ENCODE measurements at places on chromosomes 1 and 21. TPM values are rescaled to one million over a fixed set of nuclear protein-coding genes. Genes with fewer than 3 reads are reported as not detected.

- no peaks in the 10 kb centered on the region for H3K4me1 ChIP-seq
- DNase-seq, result no peak
- no peak overlapping the region for H3K4me3 ChIP-seq
Observed at GRCh38 chr1:193438771-193439170, 252.4 kb upstream of the B3GALT2 start.

DNA sequence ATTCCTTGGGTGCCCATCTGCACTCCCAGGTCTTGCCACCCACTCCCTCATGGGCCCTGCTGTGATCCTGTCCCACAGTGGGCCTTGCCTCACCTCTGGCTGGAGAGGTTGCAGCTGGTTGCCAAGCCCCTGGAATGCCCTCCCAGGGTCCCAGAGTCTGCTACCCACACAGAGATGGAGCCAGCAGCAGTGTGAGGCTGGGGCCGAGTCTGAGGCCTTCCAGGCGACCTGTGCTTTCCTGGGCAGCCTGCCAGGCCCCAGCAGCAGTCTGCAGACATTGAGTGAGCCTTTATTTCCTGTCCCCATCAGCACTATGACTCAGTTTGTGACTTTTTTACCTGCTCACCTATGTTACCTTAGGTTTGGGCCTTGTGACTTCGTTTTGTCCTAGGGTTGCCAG is 25.0 kb upstream of the TSPAN2 start:
- H3K27me3 ChIP-seq, result no peaks in the 10 kb centered on the region
- no peaks in the 10 kb centered on the region for H3K36me3 ChIP-seq
- no peaks in the 10 kb centered on the region for H3K4me1 ChIP-seq
- no peak for DNase-seq
- H3K27ac ChIP-seq, result no peak overlapping the region
- H3K4me3 ChIP-seq, result no peak overlapping the region

- no peak overlapping the region for H3K4me3 ChIP-seq
- DNase-seq, result no peak
- no peaks in the 10 kb centered on the region for H3K4me1 ChIP-seq
- no peak overlapping the region for H3K27ac ChIP-seq
- H3K27me3 ChIP-seq, result no peaks in the 10 kb centered on the region
Observed at GRCh38 chr21:15197696-15198095, 132.9 kb upstream of the NRIP1 start.

DNA sequence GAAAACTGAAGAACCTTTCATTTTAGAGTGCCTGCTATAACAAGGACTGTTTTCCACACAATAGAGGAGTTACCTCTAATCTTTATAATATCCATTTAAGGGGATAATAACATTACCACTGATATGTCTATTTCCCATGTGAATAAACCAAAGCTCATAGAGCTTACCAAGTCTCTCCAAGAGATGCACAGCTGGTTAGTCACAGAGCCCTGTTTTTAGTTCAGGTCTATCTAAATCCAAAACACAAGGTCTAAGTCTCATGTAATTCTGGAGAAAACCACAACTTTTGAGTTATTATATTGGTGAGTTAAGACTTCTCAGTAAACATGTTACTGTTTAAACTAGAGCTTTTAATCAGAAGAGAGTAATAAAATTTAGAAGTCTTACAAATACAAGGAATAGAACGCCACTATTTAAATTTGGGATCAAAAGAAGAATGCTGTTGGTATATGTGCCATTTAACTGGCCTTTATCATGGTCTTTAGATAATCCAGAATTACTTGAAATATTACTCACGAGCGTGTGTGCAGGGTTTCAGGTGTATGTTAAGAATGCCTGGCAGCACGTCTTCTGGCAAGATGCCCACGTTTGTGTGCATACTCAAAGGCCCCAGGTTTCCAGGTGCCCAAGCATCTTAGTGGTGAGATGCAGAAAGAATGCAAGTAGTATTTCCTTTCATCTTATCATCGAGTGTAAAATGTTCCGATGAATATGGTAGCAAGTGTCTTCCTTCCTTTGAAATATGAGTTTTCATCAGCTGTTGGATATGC is 190.6 kb downstream of the FMN2 start:
- H3K27ac ChIP-seq, result no peak overlapping the region
- peaks cover 8% of the 10 kb centered on the region for H3K4me1 ChIP-seq
- DNase-seq, result peak; percentile 60

GRCh38 chr1:11787251-11787803 is 18.4 kb downstream of the MTHFR start:
- no peak overlapping the region for H3K4me3 ChIP-seq
- H3K4me1 ChIP-seq, result peaks cover 13% of the 10 kb centered on the region

GRCh38 chr1:88891951-88892340 is 579 bp upstream of the GTF2B start:
- peaks cover 4% of the 10 kb centered on the region for H3K36me3 ChIP-seq
- DNase-seq, result no peak
- H3K27me3 ChIP-seq, result no peaks in the 10 kb centered on the region
- peak overlapping the region; percentile 91 for H3K27ac ChIP-seq
- H3K4me1 ChIP-seq, result peaks cover 7% of the 10 kb centered on the region

DNA sequence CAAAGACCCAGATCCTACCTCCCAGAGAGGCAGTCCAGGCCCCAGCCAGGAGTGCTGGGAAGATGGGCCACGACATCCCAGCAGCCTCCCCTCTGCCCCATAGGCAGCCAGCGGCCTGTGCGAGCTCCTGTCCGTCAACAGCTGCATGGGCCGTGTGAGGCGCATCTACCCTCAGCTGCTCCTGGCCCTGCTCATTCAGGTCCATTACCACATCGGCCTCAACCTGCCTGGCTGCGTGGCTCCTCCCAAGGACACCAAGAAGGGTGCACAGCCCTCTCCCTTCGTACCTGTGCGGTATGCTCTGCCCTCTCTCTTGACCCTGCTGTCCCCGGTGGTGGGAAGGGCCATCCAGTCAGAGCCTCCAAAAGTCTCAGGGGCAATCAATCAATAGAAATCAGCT is 29.5 kb upstream of the TTC4 start:
- H3K27me3 ChIP-seq, result no peaks in the 10 kb centered on the region
- H3K36me3 ChIP-seq, result no peaks in the 10 kb centered on the region
- no peaks in the 10 kb centered on the region for H3K4me1 ChIP-seq
- no peak overlapping the region for H3K27ac ChIP-seq
- no peak for DNase-seq
- H3K4me3 ChIP-seq, result no peak overlapping the region

- DNase-seq, result no peak
- no peak overlapping the region for H3K4me3 ChIP-seq
- no peaks in the 10 kb centered on the region for H3K4me1 ChIP-seq
- no peak overlapping the region for H3K27ac ChIP-seq
- H3K27me3 ChIP-seq, result no peaks in the 10 kb centered on the region
Observed at GRCh38 chr1:107326824-107327445, 186.1 kb downstream of the NTNG1 start.

- H3K27ac ChIP-seq, result no peak overlapping the region
- H3K36me3 ChIP-seq, result no peaks in the 10 kb centered on the region
- no peak overlapping the region for H3K4me3 ChIP-seq
- no peaks in the 10 kb centered on the region for H3K27me3 ChIP-seq
- H3K4me1 ChIP-seq, result no peaks in the 10 kb centered on the region
Observed at GRCh38 chr1:45375104-45376090, 35.2 kb upstream of the MUTYH start.

DNA sequence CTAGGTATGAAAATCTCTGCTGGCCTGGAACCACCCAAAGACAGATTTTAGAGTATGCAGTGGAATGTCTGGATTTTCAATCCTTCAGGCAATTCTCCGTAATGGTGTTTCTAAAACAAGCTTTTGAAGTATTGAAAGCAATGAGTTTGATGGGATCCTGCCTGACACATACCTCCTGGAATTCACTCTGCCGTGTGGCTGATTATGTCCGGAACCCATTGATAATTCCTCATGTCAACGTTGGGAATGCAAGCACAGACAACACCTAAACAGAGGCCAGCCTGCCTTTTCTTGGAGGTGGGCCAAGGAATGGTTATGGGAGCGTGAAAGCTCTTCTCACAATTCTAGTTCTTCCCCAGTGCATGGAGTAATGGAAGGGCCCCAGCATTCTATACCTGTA is 168.9 kb upstream of the HMCN1 start:
- no peak overlapping the region for H3K27ac ChIP-seq
- H3K27me3 ChIP-seq, result no peaks in the 10 kb centered on the region
- H3K4me1 ChIP-seq, result peaks cover 6% of the 10 kb centered on the region
- H3K36me3 ChIP-seq, result no peaks in the 10 kb centered on the region
- no peak overlapping the region for H3K4me3 ChIP-seq

- no peak overlapping the region for H3K27ac ChIP-seq
- no peak for DNase-seq
Observed at GRCh38 chr1:2215909-2216766, 12.0 kb upstream of the SKI start.

DNA sequence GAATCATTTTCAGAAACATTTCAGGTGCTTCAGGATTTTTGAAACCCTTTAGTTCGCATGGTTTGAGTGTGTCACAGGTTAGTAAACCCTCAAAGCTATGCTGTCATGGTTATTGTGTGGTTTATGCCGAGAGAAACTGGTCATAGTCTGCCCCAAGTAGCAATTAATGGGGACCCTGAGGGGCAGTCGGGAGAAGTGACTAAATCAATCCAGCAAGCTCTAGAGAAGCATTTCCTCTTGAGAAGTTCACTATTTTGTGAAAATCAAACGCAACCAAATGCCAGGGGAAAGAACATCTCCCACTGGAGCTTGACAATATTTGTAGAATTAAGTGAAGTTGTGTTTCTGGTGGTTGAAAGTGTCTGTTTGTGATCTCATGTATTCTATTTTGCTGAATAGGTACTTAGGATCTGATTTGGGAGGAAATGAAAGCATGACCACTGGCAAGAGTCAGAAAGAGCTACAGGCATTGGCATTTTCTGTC is 63.0 kb upstream of the BACH1 start:
- H3K4me3 ChIP-seq, result no peak overlapping the region
- no peaks in the 10 kb centered on the region for H3K36me3 ChIP-seq
- no peaks in the 10 kb centered on the region for H3K27me3 ChIP-seq
- no peak overlapping the region for H3K27ac ChIP-seq
- H3K4me1 ChIP-seq, result no peaks in the 10 kb centered on the region

GRCh38 chr1:239706245-239706892 is 320.0 kb downstream of the CHRM3 start:
- H3K36me3 ChIP-seq, result no peaks in the 10 kb centered on the region
- H3K27ac ChIP-seq, result no peak overlapping the region

DNA sequence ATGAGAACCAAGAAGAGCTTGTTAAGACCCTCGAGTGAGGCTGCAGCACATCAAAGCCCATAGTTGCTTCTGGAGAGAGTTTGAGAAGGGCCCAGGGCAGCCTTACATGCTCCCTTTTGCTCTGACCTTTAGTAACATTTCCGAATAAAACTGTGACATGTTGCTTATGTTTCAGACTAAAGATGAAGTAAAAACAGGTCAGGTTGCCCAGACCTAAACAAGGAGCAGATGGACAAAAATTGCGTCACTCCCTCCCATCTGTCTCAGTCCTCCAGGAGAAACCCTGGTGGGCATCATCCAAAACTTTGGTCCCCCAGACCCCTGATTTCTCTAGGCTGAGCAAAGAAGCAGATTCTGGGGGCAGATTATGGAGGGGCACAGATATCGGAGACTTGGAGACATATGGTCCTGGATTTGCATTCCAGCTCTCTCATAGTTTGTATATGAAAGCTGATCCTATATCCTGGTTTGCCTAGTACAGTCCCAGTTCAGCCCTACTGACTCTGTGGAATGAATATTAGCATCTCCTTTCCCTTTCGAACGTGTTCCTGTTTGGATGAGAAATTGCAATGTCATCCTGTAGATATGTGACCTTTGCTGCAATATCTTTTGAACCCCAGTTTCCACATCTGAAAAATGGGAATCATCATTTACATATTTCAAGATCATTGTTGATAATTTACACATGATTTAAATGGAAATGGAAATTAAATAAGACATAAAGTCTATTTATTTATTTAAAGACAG is 304.9 kb upstream of the USP24 start:
- H3K27me3 ChIP-seq, result no peaks in the 10 kb centered on the region
- no peaks in the 10 kb centered on the region for H3K36me3 ChIP-seq
- no peak overlapping the region for H3K27ac ChIP-seq
- no peak overlapping the region for H3K4me3 ChIP-seq

DNA sequence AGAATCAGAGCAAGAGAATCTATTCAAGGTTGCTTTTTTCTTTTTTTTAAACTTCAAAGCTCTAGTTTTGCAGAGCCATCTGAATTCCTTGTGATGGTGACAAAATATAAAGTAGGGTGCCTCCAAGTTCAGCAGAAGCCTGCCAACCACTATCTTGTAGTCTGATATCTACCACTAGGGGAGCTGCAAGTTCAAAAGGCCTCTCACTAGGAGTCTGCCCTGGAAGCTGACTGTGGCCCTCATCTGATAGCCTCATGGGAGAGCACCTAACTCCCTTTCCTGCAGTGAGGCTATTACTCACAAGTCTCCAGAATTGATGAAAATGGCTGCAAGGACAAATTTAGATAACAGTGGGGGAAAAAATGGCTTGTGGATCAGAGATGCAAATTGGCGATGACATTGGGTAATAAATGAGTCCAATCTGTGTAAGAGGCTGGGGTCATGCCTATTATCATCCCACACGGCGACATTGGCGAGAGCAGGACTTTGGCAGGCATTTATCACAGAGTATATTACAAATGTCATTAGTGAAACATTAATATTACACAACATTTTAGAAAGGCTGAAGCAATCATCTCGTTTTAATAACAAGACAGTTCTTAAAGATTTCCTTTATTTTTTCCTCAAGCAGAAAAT is 10.7 kb upstream of the ZP4 start:
- no peaks in the 10 kb centered on the region for H3K36me3 ChIP-seq
- DNase-seq, result no peak
- H3K27ac ChIP-seq, result no peak overlapping the region
- H3K4me1 ChIP-seq, result no peaks in the 10 kb centered on the region
- no peaks in the 10 kb centered on the region for H3K27me3 ChIP-seq

DNA sequence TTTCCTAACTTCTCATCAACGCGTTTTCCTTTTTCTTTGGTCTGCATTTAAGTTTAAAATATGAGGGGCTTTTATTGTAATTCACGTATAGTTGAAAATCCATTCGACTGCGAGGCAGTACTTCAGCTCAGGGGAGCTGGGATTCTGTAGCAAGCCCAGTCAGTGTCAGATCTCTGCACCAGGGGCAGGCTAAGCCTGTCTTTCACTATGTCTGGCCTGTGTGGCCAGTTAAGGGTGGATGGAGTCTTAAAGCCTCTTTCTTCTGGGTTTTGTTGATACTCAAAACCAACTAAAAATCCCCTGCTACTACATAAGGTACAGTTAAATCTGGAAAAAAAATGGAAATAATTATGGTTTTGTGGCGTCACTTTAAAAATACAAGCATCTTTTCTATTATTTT is 124.7 kb downstream of the TYW3 start:
- H3K27ac ChIP-seq, result no peak overlapping the region

GRCh38 chr1:84689514-84690396 is 506 bp downstream of the SSX2IP start:
- H3K27ac ChIP-seq, result peak overlapping the region; percentile 84
- H3K4me1 ChIP-seq, result no peaks in the 10 kb centered on the region
- peak; percentile 51 for DNase-seq
- no peaks in the 10 kb centered on the region for H3K36me3 ChIP-seq
- peak overlapping the region; percentile 83 for H3K4me3 ChIP-seq

The FLAD1 gene
- total RNA-seq, result 28.2 TPM

The COA7 gene
- 14.8 TPM for total RNA-seq

The TMEM81 gene
- 2.5 TPM for total RNA-seq

The FAM72C gene
- 2.8 TPM for total RNA-seq

The TINAGL1 gene
- 130 TPM for total RNA-seq

The OR2L13 gene
- total RNA-seq, result not detected

The SMAP2 gene
- total RNA-seq, result 25.9 TPM
